Stimulated activated memory B cell treated with anti-CD40 and anti-IgM and Interleukin-4, amounts not matched to agents 10 μg/mL and 1 μg/mL and 100 μg/mL, for 72 hours (primary cell): ENCODE measurements at places on chromosomes 3 and 15.
A peak's percentile ranks its signal among the peaks of the same experiment; 100 is the strongest.

- no peak for ATAC-seq
Observed at GRCh38 chr3:124920718-124921117, 13.8 kb downstream of the MUC13 start.

- ATAC-seq = no peak
Observed at GRCh38 chr3:129727707-129728106, 121.2 kb upstream of the PLXND1 start.

DNA sequence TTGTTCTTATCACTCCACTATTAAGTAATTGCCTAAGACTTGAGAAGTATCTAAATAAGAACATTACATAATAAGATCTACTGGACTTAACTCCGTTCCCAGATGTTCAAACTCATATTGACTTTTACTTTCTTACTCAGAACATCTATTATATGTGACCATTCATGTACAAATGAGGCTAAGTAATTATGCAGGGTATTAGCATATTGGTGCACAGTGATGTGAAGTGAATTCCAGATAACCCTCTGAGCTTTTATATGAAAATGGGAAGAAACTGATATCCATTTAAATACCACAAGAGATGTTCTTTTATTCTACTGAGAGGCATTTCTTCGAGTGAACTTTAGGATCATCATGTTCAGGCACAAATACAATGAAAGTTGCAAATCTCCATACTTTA, 135.7 kb downstream of the ZPLD1 start:
- no peak for ATAC-seq

DNA sequence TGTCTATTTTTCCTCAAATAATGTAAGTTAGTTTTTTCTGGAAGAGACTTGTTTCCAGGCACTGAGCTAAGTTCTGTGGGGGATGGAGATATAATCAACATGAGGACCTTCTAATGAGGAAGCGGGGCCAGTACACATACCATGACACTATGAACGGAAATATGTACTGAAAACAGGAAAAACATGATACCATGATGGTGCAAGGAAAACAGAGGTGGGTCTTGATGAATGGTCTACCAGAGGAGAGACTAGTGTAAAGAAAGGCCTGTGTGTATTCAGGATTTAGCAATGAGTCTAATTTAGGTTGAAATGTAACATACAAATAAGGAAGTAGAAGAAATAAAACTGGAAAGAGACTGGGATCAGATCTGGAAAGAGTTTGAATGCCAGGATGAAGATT, 38.9 kb upstream of the TPRG1 start:
- ATAC-seq = peak; percentile 31

DNA sequence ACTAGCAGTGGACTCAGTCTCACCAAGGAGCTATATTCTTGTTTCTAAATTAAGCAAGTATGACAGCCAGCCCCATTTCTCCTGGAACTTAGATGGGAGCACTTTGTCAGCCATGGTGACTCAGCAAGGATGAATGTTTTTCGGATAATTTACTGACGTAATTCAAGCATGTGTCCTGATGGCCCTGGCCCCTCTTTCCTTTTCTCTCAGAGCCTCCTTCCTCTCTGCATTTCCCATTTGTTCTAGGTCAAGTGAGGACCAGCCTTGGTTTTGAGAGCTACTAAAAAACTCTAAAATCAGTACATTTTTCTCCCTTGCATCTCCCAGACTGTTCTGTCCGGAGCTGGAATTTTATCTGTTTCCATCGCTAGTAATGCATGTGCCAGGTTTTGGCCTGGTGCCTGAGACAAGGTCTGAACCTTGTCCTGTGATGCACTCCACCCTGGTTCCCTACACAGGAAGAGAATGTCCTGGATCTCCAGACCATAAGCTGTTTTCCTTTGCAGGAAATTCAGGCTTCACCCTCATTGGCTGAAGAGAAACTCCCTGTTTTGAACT, 256.6 kb upstream of the ROPN1 start:
- ATAC-seq = no peak

DNA sequence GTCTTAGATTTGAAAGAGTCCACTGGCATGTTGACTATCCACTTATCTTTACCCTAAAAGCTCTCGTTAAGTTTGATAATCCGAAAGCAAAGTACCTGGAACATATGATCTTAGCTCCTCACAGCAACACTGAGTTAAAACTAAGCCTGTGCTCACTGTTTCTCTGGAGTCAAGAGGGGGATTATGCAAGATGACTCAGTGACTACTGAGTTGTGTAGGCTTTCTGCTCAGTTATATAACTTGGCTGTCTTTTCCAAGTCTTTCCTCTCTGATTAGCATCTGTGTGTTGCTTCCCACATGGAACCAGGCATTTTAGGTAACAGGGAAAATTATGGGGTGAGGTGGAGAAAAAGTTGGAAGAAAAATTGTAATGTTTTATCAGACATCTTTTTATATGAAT, 31.2 kb upstream of the MYO5C start:
- no peak for ATAC-seq

GRCh38 chr15:93482731-93483130, 393.7 kb upstream of the RGMA start:
- ATAC-seq = no peak

DNA sequence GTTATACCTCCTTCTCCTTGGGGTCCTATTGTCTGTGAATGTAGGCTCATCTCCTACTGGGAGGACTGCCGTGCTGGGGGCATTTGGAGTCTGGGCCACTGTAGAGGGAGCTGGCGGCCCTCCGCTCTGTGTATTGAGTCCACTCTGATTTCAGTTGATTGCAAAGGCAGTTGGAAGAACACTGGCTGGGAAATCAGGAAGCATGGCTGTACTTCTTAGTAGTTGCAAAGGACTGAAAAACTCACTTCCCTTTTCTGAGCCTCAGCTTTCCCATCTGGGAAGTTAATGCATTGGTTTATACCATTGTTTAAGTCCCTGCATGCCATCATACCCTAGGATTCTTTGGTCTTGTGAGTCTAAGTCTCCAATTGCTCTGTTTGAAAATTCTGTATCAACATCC, 46.7 kb downstream of the TMED3 start:
- ATAC-seq = no peak

DNA sequence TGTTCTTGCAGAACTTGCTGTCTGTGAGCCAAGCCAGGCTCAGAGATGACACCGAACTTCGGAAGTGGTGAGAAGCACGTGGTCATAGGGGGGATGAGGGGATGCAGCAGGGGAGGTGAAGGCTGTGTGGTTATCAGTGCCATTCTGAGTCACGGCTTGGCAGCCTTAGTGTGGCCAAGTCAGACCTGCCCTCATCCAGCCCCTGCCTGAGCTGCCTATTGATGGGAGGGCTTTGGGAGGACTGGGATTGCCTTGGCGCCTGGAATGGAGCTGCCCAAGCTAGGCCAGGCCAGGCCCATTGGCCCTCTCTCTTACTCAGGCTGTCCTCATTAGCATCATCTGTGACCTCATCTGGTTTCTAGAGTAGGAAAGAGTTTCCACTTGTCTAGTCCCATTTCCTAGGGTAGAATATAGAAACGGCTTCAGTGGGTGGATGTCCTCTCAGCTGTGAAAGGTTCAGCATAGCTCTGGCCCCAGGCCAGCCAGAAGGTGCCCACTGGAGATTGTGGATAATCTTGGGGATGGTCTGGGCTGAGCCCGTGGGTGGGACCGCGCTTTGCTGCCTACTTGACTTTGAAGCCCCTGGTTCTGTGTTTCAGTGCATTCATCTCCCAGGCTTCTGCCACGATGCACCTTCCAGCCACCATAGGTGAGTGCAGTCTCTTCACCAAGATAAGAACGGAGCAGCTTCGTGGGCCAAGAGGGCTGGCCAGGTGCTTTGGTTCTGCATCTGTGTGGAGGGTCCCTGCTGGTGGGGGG, 7.2 kb downstream of the FAH start:
- peak; percentile 84 for ATAC-seq

DNA sequence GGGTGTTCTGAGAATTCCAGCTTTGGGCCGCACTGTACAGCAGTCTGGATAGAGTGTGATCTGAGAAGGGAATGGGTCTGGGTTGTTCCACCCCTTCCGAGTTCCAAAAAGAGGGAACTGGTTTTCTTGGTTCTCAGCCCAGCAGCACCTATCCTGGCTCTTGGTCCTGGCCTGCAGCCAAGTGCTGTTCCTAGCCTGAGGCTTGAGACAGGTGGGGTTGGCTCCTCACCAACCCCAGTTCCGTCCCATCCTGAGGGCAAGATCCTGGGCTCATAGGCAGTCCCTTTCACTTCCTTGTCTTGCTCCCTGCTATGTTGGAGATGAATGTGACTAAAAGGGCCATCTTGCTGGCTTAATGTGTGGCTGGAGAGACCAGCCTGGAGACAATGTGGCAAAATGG, 15.2 kb downstream of the IVD start:
- ATAC-seq = no peak

- ATAC-seq = no peak
Observed at GRCh38 chr3:81554801-81555200, 206.6 kb downstream of the GBE1 start.

DNA sequence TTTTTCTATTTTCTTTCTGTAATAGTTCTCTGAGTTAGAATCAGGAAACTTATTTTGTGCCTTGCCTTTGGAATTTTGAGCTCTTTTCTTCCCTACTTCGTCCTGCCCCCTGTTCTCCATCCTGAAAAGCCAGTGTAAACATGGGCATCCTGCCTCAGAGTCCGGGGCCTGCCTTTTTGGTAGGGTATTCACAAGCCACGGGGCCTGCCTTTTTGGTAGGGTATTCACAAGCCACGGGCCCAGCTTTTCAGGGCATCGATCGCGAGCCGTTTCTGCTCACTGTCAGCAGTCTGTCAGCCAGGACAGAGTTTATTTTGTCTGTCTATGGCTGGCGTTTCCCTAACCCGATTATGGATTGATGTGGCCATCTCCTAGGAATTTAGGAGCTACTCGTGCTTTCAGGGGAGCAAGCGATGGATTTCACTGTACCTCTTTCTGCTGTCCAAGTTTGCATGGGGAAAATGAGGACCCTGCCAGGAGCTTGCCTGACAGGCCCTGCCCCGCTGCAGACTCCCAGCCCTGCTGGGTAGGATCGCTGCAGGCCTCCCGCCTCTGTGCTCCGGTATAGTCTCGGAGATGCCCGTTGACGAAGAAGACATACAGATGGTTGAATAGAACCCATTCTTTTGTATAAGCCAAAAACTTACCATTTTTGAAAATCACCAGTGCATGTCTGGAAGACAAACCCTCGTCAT, 12.8 kb downstream of the SYNM start:
- ATAC-seq = no peak

DNA sequence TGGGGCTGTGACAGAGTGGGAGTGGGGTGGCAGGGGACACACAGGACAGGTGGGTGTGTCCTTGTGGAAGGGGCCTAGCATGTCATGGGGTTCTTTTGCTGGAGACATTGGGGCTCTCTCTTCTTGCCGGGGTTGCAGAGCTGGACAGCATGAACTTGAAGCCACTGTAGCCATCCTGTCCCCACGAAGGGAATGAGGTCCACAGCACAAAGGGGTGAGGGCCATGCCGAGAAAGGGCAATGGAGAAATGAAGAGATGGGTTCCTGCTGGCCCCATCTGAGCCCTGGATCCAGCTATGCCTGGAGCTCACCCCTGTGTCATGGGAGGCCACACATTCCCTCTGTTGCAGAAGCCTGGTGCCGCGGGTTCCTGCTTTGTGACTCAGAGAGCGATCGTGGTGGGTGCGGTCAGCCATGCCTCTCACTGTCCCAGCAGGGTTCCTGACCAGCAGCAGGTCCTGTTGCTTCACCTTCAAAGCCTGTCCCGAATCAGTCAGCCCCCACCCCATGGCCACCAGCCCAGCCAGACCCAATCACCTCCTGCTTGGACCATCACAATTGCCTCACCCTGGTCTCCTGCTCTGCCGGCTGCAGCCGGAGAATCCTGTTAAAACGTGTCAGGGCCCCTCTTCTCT, 50.0 kb downstream of the DNAJB8 start:
- no peak for ATAC-seq

DNA sequence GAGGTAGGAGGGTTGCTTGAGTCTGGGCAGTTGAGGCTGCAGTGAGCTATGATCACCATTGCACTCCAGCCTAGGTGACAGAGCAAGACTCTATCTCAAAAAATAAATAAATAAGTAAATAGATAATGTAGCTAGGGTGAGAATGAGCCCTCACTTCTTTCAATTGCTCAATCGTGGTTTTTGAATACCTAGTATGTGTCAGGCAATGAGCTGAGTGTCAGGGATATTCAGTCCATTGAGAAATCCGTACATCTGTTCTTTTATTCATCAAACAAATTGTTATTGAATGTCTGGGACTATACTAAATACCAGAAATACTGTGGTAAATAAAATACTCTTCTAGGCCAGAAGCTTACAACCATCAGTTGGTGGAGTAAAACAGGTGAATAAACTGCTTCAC, 6.2 kb upstream of the ZNF148 start:
- ATAC-seq = no peak

- ATAC-seq = no peak
Observed at GRCh38 chr15:73946046-73946721, 19.9 kb downstream of the LOXL1 start.

GRCh38 chr15:81475926-81476325, 101.9 kb upstream of the TMC3 start:
- ATAC-seq = no peak

GRCh38 chr3:2526926-2527325, 428.3 kb downstream of the CNTN4 start:
- peak; percentile 35 for ATAC-seq

GRCh38 chr15:75203017-75203907, 1.6 kb downstream of the C15orf39 start:
- no peak for ATAC-seq

DNA sequence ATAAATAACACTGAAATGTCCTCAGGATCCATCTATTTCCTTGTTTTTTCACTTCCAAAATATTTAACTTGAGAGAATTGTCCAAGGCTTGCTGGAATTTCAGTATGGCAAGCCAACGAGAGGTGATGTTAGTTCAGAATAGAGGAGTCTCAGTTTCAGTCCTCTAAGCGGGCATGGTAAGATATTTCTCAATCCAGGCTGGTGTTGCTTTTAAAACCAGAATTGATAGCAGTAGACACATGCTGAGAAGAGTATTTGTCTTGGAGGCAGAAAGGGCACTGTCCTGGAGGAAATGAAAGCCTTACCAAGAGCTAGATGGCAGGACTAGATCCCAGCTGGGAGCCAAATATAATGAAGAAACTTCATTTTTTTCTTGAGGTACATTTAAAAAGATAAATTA, 23.1 kb downstream of the PHLDB2 start:
- ATAC-seq = no peak

GRCh38 chr15:66069751-66070150, 183.8 kb downstream of the MEGF11 start:
- no peak for ATAC-seq

GRCh38 chr3:188389711-188390342, 235.9 kb downstream of the LPP start:
- peak; percentile 99 for ATAC-seq

GRCh38 chr3:125437631-125438435, 62.7 kb upstream of the ZNF148 start:
- ATAC-seq = no peak

DNA sequence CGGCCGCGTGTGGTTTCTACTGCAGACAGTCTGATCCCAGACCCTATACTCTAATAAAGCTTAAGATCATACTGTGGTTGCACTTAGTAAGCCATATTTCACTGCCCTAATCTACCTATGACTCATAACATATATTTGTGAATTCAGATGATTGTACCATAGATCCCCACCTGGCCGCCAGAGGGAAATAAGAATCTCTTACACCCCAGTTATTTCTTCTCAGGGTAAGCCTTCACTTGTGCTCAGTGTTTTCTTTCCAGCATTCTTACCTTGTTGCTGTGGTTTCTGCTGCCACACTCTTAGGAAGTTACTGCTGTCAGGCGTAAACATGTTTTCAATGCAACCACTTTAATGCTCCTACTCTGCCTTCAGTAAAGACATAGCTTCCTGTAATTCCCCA, 105.9 kb downstream of the B3GALNT1 start:
- ATAC-seq = peak; percentile 39
